ENCODE measurements at places on chromosomes 11 and 22.
A peak's percentile ranks its signal among the peaks of the same experiment; 100 is the strongest.

GRCh38 chr22:32803738-32804435 lies 2.4 kb downstream of the TIMP3 start:
- DNase-seq = no peak

DNA sequence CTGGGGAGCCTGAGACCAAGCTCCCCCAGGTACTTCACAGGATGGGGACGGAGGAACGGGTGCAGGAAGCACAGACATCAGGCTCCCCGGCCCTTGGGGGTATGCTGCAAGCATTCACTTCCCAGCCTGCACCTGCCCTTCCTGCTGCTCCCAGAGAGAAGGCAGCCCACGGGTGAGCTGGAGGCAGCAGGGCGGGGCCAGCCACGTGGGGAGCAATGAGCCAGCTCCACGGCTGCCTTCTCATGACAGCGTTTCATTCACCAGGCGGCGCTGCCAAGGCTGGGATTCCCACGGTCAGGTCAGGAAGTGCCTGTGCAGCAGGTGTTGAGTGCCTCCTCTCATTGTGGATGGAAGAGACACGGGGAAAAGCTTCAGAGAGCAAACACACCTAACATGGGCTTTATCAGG lies 14.5 kb upstream of the PHLDA2 start:
- no peak for DNase-seq

GRCh38 chr11:107699371-107700285 lies 12.2 kb downstream of the SLN start:
- no peak for DNase-seq

GRCh38 chr11:60357771-60358170 lies 20.6 kb upstream of the MS4A7 start:
- no peak for DNase-seq

DNA sequence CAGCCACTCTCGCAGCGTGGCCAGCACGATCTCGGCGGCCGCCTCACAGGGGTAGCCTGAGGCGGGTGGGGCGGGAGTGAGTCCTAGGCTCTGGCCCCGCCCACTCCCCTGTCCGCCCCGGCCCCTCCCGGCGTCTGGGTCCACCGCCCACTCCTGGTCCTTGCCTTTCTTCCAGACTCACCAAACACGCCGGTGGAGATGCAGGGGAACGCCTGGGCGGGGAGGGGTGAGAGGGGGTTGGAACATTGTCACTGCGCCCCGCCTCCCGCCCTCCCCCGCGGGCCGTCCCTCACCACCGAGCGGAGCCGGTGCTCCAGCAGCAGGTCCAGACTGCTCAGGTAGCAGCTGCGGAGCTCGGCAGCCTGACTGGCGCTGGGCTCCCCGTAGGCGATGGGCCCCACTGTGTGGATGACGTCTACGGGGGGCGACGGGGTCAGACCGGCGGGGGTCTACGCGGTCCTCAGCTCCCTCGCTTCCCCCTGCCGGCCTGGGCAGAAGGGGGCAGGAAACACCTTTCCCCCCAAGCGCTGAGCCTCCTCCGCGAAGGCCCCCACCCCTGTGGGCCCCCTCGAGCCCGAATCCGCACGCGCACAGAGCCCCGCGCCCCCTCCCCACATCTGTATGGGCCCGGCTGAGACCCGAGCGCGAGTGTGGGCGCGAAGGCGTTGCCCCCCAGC lies 13.2 kb downstream of the OTUB1 start:
- peak; percentile 38 for DNase-seq

DNA sequence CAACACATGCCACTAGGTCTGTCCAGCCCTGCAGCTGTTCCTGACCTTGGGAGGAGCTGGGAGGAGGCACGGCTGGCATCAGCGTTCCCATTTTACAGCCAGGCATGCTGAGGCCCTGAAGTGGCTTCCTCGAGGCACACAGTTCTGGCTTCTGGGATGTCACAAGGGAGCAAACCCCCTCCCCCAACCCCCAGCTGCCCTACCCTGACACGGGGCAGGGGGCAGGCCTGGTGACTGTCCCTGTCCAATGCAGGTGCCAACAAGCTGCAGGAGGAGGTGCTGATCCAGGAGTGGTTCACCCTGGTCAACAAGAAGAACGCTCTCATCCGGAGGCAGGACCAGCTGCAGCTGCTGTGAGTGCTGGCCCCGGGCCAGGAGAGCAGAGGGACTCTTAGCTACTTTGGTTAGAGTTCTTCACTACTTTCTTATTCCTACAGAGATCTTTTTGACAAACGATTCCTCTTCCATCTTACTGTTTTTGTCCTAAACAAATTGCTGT lies 5.3 kb downstream of the KCNK7 start:
- no peak for DNase-seq

GRCh38 chr22:36386900-36387708 lies 663 bp downstream of the MYH9 start:
- DNase-seq = no peak

DNA sequence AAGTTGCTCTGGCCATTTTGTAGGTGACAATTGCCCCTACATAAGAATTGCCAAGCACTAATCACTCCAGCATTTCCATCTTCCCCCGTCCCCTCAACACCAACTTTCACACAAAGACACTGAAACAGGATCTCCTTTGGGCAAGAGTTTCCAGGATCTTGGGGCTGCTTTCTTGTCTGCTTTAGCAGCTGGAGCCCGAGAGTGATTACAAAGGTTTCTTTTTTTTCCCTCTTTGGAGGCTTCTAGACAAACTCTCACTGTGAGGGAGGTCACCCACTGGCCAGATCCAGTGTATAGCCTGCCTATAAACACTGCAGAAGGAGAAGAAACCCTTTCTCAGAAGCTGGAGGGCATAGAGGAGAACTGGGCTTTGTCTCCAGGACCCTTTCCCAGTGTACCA lies 92.5 kb downstream of the APIP start:
- DNase-seq = no peak

DNA sequence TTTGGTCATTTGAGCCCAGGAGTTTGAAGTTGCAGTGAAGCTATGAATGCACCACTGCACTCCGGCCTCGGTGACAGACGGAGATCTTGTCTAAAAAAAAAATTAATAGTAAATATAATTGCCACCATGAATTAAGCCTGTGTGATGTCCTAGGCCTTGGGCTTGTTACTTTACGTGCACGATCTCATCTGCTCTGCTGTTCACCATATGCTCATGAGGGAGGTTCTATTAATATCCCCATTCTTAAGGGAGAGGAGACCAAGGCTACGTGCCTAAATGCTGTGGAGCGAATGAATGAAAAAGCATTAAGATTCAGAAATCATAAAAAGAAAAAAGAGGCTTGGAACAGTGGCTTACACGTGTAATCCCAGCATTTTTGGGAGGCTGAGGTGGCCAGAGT lies 2.6 kb upstream of the ATG2A start:
- no peak for DNase-seq

- DNase-seq = no peak
Observed at GRCh38 chr11:65084598-65085375, 765 bp downstream of the ZFPL1 start.

DNA sequence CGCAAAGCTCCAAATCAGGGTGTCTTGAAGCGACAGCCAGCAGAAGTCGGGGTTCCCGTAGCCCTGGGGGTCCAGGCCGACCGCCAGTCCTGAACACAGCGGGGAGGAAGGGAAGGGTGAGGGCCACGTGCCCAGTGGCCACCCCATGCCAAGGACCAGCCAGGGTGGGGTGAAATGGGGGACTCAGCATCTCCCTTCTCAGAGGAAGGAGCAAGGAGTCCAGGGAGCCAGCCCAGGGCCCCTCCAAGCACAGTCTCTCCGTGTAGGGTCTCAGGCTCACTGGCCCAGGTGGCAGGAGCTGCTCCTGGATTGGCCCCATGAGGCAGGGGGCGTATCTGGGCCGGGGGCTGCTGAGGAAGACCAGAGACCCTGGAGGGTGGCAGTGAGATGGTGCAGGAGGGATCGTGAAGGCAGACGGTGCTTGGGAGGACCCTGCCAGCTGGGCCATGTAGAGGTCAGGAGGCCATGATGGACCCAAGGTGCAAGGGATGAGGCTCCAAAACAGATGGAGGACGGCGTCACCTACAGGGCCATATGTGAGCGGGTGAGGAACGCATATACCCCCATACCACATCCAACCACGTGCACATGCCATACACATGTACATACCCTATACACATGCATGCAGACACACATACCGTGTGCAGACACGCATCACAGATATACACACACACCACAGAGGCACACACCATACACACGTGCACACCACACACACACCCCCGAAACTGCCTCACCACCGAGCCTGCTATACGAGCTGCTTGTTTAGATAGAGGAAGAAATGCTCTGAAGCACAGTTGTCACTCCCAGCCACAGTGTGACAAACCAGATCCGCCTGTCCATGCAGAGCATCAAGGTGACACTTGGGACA lies 34.4 kb downstream of the TRMU start:
- DNase-seq = no peak

DNA sequence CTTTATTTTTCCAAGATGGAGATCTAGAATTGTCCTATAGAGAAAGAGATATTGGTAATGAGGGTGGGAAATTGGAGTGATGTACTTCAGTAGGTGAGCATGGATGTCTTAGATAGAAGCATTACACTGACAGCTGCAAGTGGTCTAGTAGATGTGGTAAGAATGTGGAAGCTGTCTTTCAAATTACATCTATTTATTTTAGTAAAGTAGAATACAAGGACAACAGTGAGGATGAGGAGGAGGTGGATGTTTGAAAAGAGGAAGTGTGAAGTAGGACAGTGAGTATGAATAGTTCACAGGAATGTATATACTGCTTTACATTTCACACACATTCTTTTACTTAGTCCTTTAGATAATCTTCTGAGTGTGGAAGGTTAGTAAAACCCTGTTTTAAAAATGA lies 64.2 kb downstream of the HIPK3 start:
- DNase-seq = no peak

DNA sequence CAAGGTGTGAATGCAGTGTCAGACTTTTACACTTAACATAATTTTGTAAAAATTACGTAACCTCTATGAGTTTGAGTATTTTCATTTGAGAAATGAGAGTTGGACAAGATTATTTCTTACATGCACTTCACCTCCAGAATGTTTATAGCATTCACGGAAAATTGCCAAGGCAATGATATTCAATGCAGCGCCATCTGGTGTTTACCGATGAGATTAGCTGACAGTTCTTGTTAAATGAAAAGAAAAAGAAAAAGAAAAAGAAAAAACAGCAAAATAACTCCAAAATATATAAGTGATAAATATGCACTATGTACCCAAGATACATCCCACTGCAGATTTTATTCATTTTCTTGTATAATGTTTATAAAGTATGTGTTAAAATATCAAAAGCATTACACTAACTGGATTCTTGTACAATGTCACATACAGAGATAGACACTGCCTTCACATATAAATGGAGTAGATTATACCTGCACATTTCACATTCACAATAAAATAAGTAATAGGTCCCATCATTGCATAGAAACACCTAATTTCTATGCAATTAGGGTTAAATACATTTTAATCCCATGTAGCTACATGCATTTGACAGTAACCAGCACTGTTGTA lies 976.3 kb upstream of the FAT3 start:
- DNase-seq = no peak

DNA sequence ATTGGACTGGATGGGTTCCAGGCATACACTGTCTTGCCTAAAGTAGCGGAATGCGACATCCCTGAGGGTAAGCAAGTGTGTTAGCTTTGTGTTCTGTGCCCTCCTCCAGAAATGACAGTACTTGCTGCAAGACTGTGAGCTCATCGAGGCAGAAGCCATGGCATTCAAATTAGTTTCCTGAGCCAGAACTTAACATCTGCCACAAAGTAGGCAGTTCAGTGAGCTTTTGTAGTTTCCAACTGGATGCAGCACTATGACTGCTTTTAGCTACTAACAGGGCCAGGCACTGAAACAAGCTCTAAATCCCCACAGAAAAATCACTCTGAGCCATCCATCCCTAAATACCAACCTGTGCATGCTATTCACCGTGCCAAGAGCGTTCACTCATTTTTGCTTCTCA lies 1.2 kb upstream of the FAR1 start:
- DNase-seq = no peak

- DNase-seq = no peak
Observed at GRCh38 chr11:99865951-99866350, 821.1 kb upstream of the ARHGAP42 start.

GRCh38 chr11:99739464-99740089 lies 718.8 kb downstream of the CNTN5 start:
- DNase-seq = no peak

DNA sequence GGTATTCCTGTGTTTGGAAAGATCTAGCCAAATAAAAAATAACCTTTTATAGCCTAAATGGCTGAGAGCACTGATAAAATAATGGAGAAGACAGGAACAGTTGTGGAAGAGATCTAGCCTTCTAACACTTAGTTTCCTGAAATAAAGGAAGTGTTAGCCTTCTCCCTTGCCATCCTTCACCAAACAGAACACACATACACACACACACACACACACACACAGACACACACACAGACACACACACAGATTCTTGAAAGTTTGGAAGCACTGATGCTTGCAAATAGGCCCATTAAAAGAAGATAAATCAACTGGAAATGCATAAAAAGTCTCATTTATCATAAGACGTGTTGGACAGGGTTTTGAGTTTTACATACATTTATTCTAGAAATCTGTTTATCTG lies 37.5 kb downstream of the KIRREL3 start:
- DNase-seq = no peak

DNA sequence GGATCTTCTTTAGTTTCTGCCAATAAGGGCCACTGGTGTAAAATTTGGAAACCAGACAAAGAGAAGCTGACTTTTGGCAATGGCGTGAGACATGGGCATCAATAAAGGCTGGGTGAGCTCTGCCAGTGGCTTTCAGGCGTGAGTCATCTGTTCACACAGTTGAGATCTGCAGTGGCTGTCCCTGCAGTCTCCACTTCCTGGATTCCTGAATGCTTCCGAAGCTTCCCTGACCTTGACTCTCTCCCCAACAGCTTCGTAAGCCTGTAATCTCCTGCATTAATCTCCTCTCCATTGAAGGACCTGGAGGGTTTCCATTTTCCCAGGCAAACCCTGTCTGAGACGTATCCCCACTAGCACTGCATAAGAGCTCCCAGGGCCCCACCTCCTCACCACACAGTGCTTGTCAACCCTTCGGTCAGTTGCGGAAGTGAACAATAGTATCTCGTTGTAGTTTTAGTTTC lies 574.7 kb downstream of the TBC1D22A start:
- no peak for DNase-seq

DNA sequence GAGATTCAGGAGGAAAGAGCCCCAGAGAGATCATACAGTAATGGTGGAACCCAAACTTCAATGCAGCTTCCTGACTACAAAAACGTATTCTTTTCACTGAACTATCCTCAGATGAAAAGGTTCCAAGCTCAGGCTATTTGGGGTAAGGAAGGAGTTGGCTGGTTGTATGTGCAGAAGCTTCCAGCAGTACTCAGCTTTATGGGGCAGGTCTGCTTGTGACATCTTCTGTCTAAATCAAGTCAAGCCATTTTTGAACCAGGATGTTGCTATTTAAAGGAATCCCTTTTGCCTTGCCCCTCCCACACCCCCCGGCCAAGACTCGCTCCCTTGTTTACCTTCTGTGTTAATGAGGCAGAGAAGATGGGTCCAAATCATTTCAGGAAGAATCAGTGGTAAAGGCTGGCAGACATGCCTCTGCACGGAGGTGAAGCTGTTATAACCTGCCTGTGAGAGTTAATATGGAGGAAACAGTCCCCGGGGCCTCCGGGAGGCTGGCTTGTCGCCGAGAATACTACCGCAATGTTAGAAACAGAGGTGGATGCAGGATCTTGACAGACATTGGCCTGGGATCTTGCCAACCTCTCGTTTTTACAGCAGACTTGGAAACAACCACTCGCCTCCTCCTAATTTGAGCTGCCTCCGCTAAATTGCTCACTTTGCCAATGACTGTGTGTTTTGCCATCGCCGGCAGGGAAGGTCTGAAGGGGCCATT lies 45.4 kb downstream of the TIMP3 start:
- no peak for DNase-seq

- no peak for DNase-seq
Observed at GRCh38 chr11:104049116-104049515, 12.7 kb downstream of the DDI1 start.

- DNase-seq = no peak
Observed at GRCh38 chr11:11701070-11701469, 79.3 kb upstream of the GALNT18 start.

Measured in stimulated activated CD4-positive, alpha-beta T cell treated with anti-CD3 and anti-CD28 coated beads, TNF-alpha, amount 100 ng/mL, for 24 hours (primary cell).